ENCODE measurements at places on chromosomes 16 and 17. TPM values are rescaled to one million over a fixed set of nuclear protein-coding genes. Genes with fewer than 3 reads are reported as not detected.

Gene KRT28
- not detected for total RNA-seq

Gene CACNB1
- total RNA-seq, result 2.5 TPM

Gene PRR35
- not detected for total RNA-seq

Gene RAB40B
- 14.9 TPM for total RNA-seq

Gene LRRC75A
- total RNA-seq, result 0.56 TPM

Gene RND2
- total RNA-seq, result 1.1 TPM

Gene SLC13A2
- not detected for total RNA-seq

Gene ARL2BP
- total RNA-seq, result 77.8 TPM

Gene CCDC47
- total RNA-seq, result 62.0 TPM

Gene DDX19B
- total RNA-seq, result 33.3 TPM

Gene KRTAP16-1
- total RNA-seq, result not detected

Gene HOXB6
- 11.1 TPM for total RNA-seq

Gene FA2H
- total RNA-seq, result not detected

Gene CACNG3
- not detected for total RNA-seq

Gene CCL7
- total RNA-seq, result 0.28 TPM

Gene SLC38A7
- total RNA-seq, result 14.7 TPM

Gene KRT20
- total RNA-seq, result not detected

Gene TEX14
- total RNA-seq, result not detected

Gene SOX15
- 0.18 TPM for total RNA-seq

Gene FDXR
- 12.2 TPM for total RNA-seq

Gene SYNRG
- total RNA-seq, result 11.7 TPM

Gene KRTAP4-11
- not detected for total RNA-seq

Gene BMERB1
- 22.6 TPM for total RNA-seq

Gene TNFRSF13B
- total RNA-seq, result not detected

Gene ASGR1
- 1.3 TPM for total RNA-seq

Gene PMM2
- total RNA-seq, result 36.1 TPM

Gene MKS1
- 8.9 TPM for total RNA-seq

Gene EPN2
- 19.4 TPM for total RNA-seq

Gene TCAP
- total RNA-seq, result under 0.01 TPM

Gene UTS2R
- total RNA-seq, result not detected

Gene TLCD1
- total RNA-seq, result 3.6 TPM

Gene WSCD1
- not detected for total RNA-seq

Gene KRT40
- not detected for total RNA-seq

Gene OSGIN1
- 0.90 TPM for total RNA-seq

Data from IMR-90 (cell line).